Gastroesophageal sphincter (tissue), 4 donors: ENCODE measurements at places on chromosomes 16 and 17. TPM values are rescaled to one million over a fixed set of nuclear protein-coding genes. Genes with fewer than 3 reads are reported as not detected.
A peak's percentile ranks its signal among the peaks of the same experiment; 100 is the strongest.

GRCh38 chr17:52790359-52790955, 631.9 kb upstream of the CA10 start:
- ATAC-seq, result no peak

DNA sequence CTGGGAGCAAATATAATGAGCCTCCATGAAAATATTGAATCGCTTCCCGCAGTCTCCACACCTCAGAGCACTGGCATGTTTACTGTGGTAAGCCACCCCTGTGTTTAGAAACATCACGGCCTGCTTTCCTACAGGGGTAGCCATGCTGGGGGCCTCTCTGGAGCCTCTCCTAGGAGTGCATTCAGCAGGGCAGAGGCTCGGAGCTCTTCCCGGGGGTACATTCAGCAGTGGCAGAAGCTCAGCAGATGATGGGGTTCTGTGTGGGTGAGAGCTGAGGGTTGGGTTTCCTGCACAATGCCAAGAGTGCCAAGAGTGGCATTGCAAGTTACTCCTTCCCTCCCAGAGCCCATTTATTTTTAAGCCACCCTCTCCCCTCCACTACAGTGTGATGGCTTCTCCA, 386.6 kb downstream of the SEC14L1 start:
- no peak for ATAC-seq

DNA sequence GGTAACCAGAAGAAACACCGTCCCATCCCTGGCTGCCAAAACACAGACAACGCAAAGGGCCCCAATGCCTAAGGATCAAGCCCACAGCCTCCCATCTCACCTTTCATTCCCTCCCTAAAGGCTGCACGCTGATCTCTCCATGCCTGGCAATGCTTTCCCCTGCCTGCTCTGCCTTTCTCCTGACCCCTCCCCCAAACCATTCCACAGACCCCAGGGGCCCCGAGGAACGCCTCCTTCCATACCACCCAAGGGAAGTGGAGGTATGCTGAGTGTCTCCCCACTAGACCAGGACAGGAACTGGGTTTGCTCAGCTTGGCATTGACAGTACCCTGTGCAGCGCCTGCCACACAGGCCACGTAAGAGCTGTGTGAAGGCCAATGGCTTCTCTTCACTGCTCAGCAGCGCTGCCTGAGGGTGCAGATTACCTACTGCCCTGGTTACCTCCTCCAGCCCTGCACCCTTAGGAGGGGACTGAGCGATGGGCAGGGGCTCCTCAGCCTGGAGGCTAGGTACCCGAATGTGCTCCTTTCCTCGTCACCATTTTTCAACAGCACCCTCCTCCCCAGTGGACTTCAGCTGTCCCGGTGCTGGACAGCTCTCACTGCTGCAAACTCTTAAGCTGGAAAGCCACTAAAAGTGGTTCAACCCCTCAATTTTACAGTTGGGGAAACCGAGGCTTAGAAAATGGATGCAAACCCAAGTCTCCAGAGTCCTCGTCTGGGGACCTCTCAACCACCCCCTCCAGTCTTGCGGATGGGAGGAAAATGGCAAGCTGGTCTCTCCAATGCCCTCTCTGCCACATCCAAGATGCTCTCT, 45.0 kb downstream of the SRCIN1 start:
- ATAC-seq, result no peak

DNA sequence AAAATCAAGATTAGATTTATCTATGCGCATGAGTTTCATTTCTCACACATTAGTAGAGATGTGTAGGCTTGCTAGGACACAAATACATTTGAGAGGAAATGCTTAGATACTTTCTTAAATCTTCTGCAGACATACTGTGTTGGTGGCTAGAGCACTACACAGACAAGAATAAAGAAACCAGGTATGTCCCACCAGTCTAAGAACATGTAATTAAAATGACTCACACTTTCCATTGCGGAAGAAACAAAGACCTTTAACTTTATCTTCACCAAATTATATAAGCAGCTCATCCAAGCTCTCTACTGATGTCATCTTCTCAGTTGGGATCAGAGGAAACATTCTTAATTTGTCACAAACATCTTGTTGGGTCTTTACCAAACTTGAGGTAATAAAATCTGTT, 12.5 kb downstream of the GABARAPL2 start:
- ATAC-seq, result no peak

DNA sequence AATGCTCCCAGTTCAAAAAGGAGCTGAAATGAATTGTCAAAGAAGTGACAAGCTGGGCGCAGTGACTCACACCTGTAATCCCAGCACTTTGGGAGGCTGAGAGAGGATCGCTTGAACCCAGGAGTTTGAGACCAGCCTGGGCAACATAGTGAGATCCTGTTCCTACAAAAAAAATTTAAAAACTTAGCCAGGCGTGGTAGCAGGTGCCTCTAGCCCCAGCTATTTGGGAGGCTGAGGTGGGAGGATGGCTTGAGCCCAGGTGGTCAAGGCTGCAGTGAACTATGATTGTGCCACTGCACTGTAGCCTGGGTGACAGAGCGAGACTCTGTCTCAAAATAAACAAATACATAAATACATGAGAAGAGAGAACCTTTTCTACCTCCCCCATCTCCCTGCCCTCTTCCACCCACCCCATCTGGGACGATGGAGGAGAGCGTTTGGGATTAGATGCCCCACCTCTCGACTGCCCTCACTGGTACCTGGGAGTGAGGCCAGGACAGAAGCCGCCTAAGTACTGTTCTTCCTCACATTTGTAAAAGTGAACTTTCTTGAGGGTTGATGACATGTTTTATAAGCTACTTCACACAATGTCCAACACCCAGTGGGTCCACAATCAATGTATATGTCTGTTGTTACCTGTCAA, 2.4 kb downstream of the IL4R start:
- ATAC-seq, result no peak

Gene MED13
- total RNA-seq, result 34.5 TPM

Gene TBC1D26
- not detected for total RNA-seq

DNA sequence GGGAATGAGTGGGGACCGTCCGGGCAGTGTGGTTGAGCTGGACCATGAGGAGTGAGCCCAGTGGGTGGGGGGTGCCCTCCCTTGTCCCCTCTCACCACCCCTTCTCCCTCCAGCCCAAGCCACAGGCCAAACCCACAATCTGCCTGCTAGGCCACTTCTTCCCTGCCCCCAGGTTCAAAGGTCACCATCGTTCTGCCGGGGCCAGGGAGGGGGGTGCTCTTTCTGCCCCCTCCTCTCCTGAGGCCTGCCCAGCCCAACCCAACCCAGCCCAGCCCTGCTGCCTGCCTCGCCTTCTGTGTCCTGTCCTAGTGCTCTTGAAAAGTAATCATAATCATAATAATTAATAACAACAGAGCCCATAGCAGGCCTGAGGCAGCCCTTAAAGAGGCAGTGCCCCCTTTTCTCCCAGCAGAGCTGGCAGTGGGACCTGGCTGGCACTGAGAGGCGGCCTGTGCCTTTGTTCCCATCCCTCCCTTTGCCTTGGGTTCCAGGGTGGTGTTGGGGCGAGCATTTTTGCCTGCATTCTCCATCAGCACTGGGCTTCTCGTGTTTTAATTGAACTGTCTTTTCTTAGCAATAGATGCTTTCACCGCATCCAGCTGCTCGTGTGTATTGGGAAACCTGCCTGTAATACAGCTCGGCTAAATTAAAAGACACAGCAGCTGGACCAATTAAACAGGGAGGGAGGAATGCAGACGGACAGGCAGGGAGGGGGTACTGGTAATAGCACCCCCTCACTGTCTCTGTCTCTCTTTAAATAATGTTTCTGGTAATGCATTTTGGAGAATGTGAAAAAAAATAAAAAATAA, 46.8 kb downstream of the SREBF1 start:
- ATAC-seq, result no peak

Gene KCNH6
- not detected for total RNA-seq

Gene TPSAB1
- total RNA-seq, result 86.2 TPM

Gene KRT15
- 129 TPM for total RNA-seq

- ATAC-seq, result no peak
These were observed 3.3 kb downstream of the FOXF1 start for GRCh38 chr16:86513471-86514277.

Gene CIBAR2
- total RNA-seq, result not detected

GRCh38 chr16:27431773-27432532, 30.0 kb downstream of the IL21R start:
- no peak for ATAC-seq

DNA sequence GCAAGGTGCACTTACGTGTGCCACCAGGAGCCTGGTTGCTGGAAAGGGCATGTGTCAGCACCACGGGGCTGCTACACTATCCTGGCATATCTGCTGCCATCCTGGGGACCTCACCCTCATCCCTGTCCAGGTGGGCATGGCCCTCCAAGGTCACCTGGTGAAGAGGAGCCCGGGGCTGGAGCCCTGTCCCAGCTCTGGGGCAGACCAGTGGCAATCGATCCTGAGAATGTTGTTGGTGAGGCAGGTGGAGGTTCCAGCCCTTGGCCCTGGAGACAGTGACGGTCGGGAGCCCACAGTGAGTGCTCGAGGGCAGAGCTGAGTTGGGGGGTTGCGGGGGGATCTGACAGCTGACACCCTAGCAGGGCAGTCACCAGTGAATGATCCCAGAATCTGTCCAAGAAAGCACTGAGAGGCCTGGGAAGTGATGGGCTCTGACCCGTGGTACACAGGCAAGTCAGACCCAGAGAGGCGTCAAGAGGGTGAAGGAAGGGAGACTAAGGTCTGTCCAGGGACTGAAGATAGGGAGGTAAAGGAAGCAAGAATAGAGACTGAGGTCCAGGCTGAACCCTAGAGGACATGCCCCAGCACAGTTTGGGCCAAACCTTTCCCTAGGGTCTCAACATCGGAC, 17.6 kb downstream of the POLR3K start:
- no peak for ATAC-seq

Gene SLC35G3
- total RNA-seq, result not detected

Gene SEPTIN12
- not detected for total RNA-seq

- no peak for ATAC-seq
These were observed 41.7 kb downstream of the ZZEF1 start for GRCh38 chr17:4100883-4101756.

- no peak for ATAC-seq
These were observed 104.7 kb upstream of the CHMP6 start for GRCh38 chr17:80886641-80887573.

DNA sequence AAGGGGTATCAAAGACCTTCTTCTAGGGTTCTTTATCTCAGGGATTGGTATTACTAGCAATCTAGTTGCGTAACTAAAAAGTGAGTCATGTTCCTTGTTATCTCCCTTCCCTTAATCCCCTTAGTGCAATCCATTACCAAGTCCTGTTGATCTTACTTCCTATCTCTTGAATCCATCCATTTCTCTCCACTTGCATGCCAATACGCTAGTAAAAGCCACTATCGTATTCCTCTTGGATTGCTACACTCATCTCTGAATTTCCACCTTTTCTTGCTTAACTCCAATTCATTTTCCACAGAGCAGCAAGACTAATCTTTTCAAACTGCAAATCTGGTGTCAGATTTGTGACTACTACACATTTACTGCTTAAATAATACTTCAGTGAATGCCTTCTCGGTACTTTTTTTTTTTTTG, 1.8 kb upstream of the ADAT1 start:
- no peak for ATAC-seq

DNA sequence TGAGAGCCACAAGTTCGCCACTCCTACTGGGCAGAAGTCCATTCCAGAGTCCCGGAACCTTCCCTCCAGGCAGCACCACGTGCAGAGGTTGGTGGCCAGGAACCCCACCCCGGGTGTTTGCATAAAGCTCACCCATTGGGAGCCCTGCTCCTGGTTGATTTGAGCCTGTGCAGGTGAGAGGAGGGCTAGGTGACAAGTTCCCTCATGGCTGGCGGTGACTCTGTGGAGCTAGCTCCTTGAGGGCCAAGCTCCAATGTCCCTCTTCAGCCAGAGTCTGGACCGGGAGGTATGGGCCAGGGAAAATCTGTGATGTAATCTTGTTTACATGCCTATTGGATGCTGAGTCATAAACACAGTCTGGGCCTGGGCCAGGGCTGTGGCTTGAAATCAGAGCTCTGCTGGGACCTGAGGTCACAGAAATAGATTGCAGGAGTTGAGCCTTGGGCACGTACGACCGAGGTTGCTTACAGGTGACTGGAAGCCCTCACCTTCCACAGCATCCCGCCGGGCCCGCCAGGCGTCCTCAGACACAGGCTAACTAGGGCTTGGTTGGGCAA, 118.9 kb downstream of the AATF start:
- peak; percentile 58 for ATAC-seq

GRCh38 chr17:61457226-61457983, 5.2 kb downstream of the TBX4 start:
- no peak for ATAC-seq

GRCh38 chr17:61498042-61498994, 46.1 kb downstream of the TBX4 start:
- no peak for ATAC-seq

DNA sequence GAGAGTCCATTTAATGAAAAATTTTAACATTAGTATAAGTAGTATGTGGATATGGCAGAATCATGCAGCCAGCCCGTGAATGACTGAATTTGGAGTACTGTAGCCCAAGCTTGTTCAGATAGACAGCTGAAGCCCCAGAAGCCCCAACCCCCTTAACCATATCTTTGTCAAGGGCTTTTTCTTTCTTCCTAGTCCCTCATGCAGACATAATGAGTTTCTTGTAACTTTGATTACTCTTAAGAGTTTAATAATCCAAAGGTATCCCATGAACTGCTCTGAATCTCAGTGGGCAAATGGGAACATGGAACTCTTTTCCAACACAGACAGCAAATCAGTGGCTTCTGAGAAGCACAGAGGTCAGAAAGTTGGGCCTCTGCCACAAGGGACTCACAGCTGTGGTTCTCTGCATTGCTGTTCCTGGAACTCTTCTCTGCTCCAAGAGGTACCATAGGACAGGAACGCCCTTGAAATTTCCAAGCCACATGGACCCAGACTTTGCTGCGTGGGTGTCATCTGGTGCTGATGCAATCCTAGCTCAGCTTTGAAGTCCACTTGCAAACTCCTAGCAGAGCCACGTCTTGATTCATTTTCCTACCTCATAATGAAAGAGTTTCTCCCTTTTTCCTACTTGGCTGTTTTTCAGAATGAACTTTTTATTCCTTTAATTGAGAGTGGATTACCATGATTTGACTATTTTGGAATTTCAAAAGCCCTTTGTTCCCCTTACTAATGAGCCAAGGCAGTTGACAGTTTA, 18.1 kb downstream of the LYRM1 start:
- peak; percentile 59 for ATAC-seq

- ATAC-seq, result no peak
These were observed 388.0 kb upstream of the CDH8 start for GRCh38 chr16:62424206-62424605.

GRCh38 chr17:11412654-11413053, 171.6 kb downstream of the SHISA6 start:
- no peak for ATAC-seq

- no peak for ATAC-seq
These were observed 20.1 kb downstream of the YWHAE start for GRCh38 chr17:1379930-1380313.

Gene ADGRG1
- total RNA-seq, result 9.4 TPM

DNA sequence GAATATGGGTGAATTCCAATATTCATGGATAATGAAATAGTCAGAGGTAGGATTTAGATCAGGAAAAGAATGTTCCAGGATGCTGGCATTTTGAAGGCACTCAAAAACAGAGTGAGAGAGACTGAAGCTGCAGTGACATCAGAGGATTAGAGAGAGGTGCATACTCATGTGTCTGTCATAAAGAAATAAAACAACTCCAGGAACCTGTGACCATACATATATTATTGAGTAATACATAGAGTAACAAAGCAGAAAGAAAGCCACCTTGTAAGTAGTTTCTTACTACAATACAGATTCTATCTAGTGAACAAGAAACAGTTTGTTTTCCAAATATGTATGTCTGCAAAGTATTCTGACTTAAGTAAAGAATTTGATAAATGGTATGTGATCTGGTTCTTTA, 62.3 kb upstream of the PHOSPHO1 start:
- no peak for ATAC-seq

GRCh38 chr17:79698146-79698846, 32.4 kb upstream of the ENPP7 start:
- no peak for ATAC-seq

- ATAC-seq, result no peak
These were observed 20.4 kb upstream of the CDH11 start for GRCh38 chr16:65142276-65142675.

Gene SLFN12
- total RNA-seq, result 5.9 TPM
